Neural crest cell (in vitro differentiated cells): ENCODE measurements at places on chromosomes 4 and X. TPM values are rescaled to one million over a fixed set of nuclear protein-coding genes. Genes with fewer than 3 reads are reported as not detected.
A peak's percentile ranks its signal among the peaks of the same experiment; 100 is the strongest.

Gene KCTD8
- total RNA-seq: not detected in 2 replicates

DNA sequence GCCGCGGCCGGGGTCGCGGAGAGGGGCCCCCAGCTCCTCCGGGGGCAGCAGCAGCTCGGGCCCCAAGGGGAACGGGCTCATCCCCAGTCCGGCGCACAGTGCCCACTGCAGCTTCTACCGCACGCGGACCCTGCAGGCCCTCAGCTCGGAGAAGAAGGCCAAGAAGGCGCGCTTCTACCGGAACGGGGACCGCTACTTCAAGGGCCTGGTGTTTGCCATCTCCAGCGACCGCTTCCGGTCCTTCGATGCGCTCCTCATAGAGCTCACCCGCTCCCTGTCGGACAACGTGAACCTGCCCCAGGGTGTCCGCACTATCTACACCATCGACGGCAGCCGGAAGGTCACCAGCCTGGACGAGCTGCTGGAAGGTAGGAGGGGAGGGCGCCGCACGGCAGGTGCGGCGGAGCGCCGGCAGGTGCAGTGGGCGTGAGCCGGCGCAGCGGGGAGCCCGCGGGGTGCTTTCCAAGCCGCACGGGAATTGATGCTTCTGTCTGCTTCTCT lies 886 bp downstream of the DCLK2 start:
- DNase-seq: peak; percentile 35

Gene SSX2
- not detected in 2 replicates for total RNA-seq

Gene NUDT10
- total RNA-seq: 17.7 and 18.3 TPM in 2 replicates

- no peak for DNase-seq
Measured at GRCh38 chr4:94284889-94285288, 57.7 kb downstream of the HPGDS start.

Gene SLIT2
- 21.8 and 22.1 TPM in 2 replicates for total RNA-seq

DNA sequence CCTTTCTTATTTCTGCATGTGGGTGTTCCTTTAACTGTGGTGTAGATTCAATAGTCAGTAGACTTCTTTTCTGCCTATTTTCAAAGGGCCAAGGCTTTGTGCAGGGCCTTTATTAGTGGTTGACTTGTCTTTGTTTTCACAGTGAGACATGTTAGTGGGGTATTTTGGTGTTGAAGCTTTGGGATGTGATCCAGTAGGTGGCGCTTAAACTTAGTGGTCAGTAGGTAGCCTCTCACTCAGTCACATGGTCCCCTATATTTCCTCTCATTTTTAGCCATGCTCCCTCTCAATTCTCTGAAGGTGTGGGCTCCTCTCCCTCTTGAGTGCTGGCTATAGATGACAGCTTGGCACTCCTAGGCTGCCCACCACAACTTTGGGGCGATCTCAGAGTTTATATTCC lies 23.4 kb upstream of the SLC10A7 start:
- DNase-seq: no peak

DNA sequence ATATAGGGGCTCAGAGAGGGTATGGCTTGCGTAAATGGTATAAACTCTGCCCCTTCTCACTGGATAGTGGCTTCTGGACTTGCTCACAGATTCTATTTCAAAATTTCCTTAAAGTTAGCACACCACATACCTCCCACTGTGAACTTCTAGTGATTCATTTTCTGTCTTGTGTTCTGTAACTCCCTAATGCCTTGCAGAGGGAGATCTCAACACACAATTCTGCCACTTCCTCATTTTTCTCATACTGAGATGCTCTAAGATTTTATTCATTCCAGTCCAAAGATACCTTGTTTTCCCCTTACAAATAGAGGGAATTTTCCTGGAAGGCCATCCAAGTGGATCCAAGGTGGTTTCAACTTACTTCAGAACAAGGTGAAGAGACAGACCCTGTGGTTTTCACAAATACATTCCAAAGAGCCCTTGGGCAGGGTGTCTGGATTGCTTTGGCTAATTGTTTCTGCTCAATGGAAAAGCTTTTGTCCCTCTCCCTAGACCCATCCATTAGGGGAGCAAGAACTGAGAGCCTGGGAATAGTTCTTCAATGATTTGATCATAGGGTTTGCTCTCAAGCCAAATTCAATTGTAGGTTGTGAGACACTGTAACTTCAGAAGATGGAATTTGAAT lies 52.1 kb upstream of the CAPN6 start:
- DNase-seq: no peak

Gene KIAA1210
- not detected in 2 replicates for total RNA-seq

Gene TGIF2LX
- not detected in 2 replicates for total RNA-seq

Gene ATOH1
- not detected in 2 replicates for total RNA-seq

DNA sequence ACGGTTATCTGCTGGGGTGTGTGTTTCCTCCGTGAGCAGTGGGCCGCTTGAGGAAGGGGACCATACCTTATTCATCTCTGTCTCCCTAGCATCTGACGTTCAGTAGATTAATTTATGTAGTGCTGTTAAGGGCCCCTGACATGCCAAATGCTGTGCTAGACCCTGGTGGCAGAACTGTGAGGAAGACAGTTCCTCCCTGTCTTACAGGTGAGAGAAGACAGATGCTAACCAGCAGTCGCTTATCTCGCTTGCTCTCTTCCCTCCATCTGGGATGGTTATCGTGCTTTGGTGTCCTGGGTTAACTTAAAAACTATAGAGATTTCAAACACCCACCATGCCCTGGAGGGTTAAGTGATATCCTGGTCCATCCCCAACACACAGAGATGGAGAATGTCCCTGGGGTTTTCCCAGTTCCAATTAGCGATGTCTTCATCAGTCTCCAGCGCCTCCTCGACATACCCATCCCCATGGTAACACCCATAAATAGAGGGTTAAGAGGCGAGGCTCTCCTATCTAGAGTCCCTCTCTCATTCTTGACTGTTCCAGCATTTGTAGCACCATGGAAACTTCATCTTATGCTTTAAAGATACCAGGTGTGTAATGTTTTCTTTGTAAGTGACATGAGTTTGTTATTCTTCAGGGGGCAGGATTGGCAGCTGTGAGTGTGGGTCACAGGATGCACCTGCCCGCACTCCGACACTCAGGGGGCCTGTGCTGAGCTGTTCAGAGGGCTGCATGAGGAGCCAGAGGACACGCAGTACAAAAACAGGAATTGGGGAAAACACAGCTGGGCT lies 135.2 kb downstream of the STK32B start:
- no peak for DNase-seq

Gene MYOZ2
- total RNA-seq: not detected in 2 replicates

- DNase-seq: no peak
Measured at GRCh38 chr4:118276580-118276979, 76.2 kb downstream of the PRSS12 start.

- DNase-seq: peak; percentile 43
Measured at GRCh38 chrX:149286940-149287349, 218.2 kb downstream of the IDS start.

GRCh38 chrX:54358424-54359211 lies 772 bp upstream of the WNK3 start:
- DNase-seq: peak; percentile 68

DNA sequence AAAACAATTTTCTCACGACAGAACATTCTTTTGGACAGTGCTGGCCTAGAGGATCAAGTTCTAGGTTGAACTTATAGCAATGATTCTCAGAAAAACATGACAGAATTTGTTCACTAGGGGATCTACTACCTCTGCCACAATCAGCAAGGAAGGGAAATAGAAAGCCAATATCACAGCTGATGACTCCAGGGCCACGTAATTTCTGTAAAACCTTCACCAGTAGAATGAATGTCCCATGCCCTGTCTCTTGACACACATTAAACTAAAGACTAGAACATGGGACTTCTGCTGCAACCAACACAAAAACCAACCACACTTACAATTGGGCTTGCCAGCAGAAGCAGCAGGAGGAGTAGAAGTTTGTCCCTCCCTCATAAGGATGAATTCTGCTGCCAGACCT lies 86.0 kb upstream of the NPFFR2 start:
- DNase-seq: no peak

GRCh38 chrX:41761702-41762101 lies 37.7 kb downstream of the GPR82 start:
- DNase-seq: no peak

Gene HSFX2
- not detected in 2 replicates for total RNA-seq

Gene SPIN4
- 12.7 and 12.8 TPM in 2 replicates for total RNA-seq

Gene RAP2C
- total RNA-seq: 48.2 and 49.6 TPM in 2 replicates

Gene TMEM187
- total RNA-seq: 8.0 and 14.0 TPM in 2 replicates

DNA sequence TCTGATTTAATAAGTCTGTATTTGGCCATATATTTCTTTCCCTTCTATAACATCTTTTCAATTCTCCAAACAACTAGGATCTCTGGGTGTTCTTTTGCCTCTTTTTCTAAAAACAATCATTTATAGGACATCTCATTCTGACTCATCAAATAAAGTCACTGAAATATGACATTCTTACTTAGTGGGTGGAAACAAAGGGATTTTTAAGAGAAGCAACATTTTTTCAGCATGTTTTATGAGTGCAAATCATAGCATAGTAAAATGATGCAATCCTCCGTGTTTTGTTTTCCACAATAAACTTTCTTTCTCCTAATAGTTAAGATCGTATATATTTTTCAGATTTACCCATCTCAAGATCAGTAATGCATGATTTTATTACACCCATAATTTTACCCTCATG lies 179.8 kb downstream of the SPCS3 start:
- DNase-seq: no peak

DNA sequence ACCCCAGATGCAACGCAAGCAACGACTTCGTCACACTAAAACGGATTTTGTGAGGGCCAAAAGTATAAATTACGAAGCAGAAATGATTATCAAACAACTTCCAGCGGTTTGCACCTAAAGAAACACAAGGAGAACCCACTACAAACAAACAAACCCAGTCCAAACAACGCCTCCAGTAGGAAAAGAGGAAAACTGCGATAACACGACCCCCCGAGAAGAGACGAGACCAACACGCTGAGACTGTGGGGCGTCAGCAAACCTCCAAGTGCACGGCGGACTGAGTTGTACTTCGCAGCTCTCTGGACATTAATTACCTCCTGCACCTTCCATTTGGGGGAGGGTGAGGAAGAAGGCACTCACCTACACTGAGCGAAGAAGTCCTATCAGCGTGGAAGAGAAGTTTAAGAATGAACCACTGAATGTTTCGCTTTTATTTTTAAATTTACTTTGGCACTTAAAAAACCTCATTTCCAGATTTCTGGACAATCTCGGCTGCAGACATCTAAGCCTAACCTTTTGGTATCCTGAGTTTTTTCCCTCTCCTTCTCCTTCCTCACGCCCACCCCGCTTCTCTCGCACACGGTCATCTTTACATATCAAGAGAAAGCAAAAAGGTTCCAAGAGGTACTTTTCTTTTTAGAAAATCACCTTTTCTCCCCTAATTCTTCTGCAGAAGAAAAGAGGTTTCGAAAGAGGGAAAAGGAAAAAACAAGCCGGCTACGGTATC lies at the start of gene MAB21L2:
MAB21L2 (plus strand) TSS at position 6 of the 727 bp plus-strand sequence. CDS start 879 bp downstream, outside the sequence.
- DNase-seq: no peak

Gene S100P
- total RNA-seq: not detected in 2 replicates

- DNase-seq: peak; percentile 37
Measured at GRCh38 chrX:47623540-47624027, 3.9 kb upstream of the SYN1 start.

- DNase-seq: no peak
Measured at GRCh38 chr4:109462802-109463201, 29.2 kb downstream of the SEC24B start.

Gene POU4F2
- total RNA-seq: 0.14 and 0.20 TPM in 2 replicates

DNA sequence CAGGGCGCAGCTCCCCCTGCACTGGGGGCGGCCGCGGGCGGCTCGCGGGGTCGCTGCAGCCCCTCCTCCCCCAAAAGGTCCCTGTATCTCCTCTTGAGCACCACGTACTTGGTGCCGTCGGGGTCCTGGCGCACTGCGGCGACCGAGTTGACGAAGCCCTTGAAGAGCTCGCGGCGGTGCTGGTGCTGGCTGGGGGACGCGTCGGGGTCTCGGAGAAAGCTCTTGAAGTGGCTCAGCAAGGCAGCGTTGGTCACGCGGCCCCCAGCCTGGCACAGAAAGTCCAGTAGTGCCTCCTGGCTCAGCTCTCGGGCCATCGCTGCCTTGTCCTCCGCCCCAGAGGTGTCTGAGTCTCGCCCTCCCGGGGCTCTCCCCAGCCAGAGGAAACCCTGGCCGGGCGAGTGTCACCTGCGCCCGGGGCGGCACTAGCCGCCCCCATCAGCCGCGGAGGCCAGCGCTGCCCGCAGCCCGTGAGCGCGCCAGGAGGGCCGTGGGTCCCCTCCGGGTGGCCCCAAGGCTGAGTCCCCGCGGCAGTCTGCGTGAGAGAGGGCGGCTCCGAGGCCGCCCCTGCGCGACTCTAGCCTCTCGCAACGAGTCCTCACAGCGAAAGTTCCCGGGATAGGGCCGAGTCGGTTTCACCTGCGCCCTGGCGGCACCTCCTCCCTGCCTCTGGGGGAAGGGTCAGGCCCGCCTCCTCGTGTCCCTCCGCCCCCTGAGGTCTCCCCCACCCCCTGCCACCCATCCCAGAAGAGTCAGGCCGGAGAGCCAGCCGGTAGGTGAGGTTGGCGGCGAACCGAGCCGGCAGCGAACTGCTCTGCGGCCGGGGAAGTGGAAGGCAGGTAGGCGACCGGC lies at the start of gene SOWAHB:
SOWAHB (minus strand) TSS at position 609 of the 849 bp plus-strand sequence; CDS start at position 314, 295 bp downstream.
- peak; percentile 16 for DNase-seq

Gene HS3ST1
- 0.09 and 0.37 TPM in 2 replicates for total RNA-seq

Gene SCML1
- 17.1 TPM in 2 replicates for total RNA-seq

Gene ABHD18
- total RNA-seq: 10.3 and 10.5 TPM in 2 replicates

Gene HERC3
- total RNA-seq: 5.1 and 6.5 TPM in 2 replicates

DNA sequence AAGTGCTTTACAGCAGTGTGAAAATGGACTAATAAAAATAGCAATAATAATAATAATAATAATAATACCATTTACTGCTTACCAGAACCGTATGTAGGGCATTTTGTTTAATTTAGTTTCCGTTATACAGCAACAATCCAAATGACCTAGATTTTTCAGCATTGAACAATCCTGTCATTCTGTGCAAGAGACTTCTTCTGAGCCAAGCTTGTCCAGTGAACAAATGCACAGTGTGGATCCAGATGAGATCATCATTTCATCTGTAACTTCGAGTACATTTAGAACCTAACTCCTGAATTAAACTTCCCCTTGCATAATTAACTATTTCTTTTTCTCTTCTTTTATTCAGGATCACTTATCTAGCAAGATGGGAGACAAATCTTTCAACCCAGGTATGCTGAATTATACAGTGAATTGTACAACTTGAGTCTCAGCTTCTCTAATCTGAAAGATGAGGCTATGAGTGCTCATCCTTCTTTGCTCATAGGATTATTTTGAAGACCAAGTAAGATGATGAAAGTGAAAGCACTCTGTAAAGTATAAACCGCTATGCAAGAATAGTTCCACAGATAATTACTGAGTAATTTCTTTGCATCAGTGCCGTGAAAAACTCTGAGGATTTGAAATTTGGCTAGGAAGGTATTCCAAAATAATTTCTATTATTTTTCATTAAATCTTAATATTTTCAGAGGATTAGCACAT lies 6.6 kb downstream of the CLNK start:
- DNase-seq: no peak

Gene TMPRSS11E
- total RNA-seq: not detected in 2 replicates

Gene LPAR4
- total RNA-seq: 17.3 and 20.1 TPM in 2 replicates

DNA sequence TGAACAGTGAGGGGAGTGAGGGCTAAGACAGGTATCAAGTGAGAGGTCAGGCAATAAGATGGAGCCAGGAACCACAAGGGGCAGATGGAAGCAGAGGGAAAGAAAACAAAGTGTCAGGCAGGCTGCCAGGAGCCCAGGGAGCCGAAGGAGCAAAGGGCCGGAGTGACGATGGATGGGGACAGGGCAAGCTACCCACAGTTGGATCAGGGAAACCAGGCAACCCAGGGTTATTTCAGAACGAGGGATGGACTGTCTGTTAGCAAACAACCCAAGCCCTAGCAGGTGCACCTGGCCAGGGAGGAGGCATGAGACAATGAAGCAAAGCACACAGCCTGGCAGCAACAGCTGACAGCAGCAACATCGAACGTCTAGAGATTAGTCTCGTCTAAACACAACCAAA lies 39.2 kb downstream of the SEL1L3 start:
- DNase-seq: no peak
